ENCODE measurements at places on chromosomes 13 and 19.

DNA sequence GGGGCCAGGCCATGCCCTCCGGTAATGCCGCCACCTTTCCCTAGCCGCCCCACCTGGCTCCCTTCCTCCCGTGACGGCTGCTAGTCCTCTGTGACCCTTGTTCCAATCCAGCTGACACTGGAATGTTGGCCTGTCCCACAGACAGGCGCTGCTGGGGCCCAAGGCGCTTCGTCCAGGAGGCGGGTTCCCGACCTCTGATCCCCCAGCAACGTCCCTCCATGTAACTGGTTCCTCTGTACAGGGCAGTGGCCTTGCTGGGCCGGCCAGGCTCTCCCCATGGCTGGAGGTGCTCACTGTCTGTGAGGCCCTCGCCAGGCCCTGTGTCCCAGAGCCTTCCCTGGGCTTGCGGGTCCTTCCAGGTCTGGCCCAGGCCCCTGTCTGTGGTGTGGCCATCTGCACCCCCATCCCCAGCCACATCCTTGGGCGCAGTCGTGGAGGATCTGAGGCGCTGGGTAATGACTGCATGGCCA lies 6.8 kb upstream of the GRIN3B start:
- DNase-seq: no peak

DNA sequence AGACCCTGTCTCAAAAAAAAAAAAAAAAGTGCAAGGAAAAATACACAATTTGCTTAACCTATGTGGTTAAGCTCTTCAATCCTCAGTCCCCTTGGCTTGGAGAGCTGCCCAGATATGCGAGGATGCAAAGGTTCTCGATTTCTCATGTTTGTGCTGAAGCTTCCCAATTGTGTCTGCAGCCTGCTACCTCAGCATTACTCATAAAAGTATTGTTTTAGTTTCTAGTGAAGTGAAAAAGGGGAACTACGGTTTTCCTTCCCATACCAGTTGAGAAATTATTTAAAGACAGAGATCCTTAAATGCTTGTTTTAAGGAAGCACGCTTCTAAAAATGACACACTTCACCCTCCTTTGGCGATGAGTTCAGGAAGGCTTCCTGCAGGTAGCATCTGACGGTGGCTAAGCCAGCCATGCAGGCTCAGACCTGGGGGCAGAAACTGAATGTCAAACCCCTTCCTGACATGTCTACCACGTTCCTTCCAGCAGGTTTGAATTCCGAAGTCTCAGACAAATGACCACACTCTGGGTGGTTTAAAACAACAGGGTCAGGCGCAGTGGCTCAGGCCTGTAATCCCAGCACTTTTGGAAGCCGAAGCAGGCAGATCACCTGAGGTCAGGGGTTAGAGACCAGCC lies 47.9 kb downstream of the RUBCNL start:
- no peak for DNase-seq

DNA sequence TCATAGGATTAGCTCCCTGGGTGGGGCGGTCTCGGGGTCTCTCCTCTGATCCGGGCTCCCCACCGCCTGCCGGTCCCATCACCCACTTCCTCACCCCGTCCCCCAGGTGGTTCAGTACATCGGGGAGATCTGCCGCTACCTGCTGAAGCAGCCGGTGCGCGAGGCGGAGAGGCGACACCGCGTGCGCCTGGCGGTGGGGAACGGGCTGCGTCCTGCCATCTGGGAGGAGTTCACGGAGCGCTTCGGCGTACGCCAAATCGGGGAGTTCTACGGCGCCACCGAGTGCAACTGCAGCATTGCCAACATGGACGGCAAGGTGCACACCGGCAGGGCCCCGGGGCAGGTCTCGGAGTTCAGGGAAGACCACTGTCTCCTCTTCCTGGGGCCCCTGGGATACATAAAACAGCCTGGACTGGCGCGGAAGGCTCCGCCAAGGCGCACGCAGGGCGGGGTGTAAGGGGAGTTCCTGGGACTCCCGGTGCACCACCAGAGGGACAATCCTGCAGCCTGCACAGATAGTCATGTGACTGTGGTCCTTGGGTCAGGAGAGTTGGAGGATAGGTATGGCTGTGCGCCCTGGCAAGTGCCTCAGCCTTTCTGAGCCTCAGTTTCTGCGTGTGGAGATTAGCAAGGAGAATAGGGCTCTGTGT lies 14.2 kb upstream of the PGLS start:
- no peak for DNase-seq

DNA sequence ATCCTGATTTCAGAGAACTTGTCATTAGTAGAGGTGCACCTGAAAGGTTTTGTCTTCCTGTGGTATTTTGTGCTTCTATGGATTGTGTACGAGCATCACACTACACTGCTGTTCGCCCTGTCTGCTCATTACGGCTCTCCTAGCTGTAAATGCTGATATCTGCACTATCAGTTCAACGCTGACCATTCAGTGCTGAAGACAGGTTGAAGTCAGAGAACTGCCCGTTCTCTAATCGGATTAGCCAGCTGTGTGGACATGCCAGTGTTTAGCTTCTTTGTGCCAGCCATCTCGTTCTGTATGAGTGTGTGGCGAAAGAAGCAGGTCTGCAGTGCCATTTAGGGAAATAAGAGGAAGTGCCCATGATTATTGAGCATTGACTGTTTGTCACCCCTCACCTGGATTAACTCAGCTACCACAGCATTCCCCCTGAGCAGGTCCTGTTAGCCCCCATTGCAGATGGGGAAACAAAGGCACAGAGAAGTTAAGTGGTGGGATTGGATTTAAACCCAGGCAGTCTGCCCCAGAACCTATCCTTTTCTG lies 21.6 kb upstream of the C1QTNF9 start:
- no peak for DNase-seq

- DNase-seq: peak; percentile 97
Measured at GRCh38 chr19:39996811-39997637, at the start of gene ZNF546. Gene ZNF546 (plus strand): TSS chr19:39997060. CDS start chr19:39998327, 1,267 bp downstream.

DNA sequence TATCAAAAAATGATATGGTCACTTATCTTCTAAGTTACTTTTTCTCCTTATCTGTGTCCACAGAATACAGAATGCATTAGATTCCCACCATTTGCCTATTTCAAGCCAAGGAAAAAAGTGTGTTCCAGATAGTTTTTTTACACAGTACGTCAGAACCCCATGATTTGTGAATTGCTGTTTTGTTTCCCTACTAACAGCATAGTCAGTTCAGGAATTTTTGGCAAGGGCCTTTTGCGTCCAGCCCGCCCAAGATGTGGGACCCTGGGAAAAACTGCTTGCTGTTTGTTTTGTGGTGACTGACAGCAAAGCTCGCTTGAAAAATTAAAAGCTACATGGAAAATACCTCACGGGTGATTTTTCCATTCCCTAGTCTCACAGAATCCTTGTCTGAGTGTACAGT lies 20.4 kb upstream of the FAM216B start:
- DNase-seq: no peak

- no peak for DNase-seq
Measured at GRCh38 chr13:106772006-106772601, 204.2 kb upstream of the ARGLU1 start.

GRCh38 chr19:40054632-40055031 lies 1.4 kb downstream of the ZNF780B start:
- DNase-seq: no peak

DNA sequence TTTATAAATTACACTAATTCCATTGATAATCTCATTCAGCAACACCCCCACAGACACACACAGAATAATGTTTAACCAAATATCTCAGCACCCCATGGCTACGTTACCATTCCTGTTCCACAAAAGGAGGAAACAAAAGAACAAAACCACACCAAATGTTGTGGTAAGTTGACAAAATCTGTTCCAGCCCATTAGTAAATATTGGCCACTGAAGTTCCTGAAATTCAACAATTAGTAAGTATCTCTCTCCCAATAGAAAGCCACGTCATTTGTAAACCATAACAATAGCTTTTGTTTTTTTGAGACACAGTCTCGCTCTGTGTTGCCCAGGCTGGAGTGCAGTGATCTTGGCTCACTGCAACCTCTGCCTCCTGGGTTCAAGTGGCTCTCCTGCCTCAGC lies 2.3 kb upstream of the FCAR start:
- DNase-seq: no peak

DNA sequence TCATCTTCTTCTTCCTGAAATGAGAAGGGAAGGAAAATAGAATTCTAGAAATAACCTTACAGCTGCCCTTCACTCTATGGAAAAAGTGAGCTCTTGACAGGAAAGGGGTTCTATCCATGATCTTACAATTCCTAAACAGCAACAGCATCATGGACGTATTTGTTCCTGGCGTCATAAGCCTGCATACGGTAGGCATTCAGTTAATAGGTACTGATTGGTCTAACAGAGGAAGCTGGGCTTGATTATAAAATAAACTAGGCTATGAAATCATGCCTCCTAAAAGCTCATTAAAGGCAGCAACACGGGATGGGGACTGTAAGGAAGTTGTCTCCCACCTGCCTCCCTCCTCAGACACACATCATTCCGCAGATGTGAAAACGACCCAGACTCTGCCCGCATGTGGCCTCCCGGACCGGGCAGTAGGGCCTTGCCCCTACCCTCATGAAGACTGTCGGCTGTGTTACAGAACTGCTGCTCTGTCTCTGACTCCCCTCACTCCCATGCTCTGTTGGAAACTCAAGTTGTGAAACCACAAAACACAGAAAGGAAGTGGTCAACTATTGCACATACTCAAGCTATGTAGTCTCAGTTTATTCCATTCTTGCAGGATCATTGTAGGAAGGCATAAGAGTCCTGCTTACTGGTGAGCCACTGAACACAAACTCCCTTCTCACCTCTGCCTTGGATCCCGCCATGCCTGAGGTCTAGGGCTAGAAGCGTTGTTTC lies 129.8 kb downstream of the DLEU7 start:
- peak; percentile 79 for DNase-seq

GRCh38 chr19:35214766-35215422 lies 13.6 kb downstream of the FAM187B start:
- DNase-seq: no peak

GRCh38 chr19:50896591-50897190 lies 14.5 kb downstream of the KLK4 start:
- DNase-seq: peak; percentile 63

- no peak for DNase-seq
Measured at GRCh38 chr19:2665103-2665502, 37.4 kb downstream of the GNG7 start.

- DNase-seq: peak; percentile 80
Measured at GRCh38 chr13:43057653-43058317, 34.4 kb downstream of the DNAJC15 start.

DNA sequence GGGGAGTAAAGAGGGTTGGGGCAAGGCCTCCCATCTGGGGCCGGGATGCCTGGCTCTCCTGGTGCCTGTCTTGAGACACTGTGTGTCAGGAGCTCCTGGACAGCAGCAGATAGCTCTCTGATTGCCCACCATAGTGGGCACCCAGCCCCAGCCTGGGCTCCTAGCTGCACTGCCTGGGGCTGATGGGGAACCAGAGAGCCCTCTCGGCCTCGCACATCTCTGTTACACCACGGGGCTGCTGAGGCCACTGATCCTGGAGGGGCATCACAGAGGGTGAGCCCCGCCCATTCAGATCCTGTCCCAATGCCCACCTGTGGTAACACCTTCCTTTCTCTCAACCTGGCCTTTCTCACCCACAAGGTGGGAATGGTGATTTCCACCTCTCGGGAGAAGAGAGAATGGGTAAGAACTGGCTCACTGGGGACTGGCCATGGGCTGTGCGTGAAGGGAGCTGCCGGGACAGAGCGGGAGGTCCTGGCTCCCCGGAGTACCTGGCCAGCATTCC lies 135.9 kb downstream of the URI1 start:
- DNase-seq: no peak

GRCh38 chr19:51621178-51621577 lies 9.0 kb downstream of the SIGLEC5 start:
- no peak for DNase-seq

DNA sequence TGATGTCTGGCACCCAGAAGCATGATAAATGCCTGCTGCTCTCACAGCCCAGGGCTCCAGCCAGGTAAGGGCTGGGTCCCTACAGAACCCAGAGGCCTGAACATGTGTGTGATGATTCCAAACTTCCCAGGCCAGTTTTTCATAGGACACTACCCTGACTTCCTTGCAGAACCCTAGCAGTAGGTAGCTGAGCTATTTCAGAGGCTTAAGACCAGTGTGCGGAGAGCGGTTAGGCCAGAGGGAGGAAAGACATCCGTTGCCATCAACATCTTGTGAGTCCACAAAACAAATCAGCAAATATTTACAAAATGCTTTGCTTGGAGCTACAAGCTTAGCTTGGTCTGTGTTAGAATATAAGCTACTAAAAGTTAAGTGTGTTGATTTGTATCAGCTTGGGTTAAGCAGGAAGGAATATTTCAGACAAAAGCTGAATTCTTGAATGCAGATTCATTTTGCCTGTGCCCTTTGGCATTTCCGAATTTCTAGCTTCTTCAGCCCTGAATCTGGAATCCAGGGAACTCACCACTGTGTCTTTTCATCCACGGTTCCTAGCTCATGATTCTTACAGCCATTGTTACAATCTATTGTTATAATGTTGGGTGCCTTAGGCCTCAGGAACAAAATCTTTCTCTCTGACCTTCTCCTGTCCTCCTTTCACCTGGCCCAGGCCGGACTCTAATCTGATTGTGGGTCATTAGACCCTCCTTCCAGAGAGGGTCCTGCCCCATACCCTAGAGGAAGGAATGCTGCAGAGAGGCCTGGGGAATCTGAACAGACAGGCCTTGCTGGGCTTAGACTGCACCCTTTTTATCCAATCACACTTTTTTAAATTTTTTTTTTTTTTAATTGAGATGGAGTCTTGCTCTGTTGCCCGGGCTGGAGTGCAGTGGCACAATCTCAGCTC lies 12.4 kb downstream of the RAB20 start:
- DNase-seq: no peak

GRCh38 chr13:60078226-60078625 lies 85.5 kb downstream of the DIAPH3 start:
- no peak for DNase-seq

- DNase-seq: peak; percentile 38
Measured at GRCh38 chr13:23871616-23872220, 17.5 kb downstream of the MIPEP start.

GRCh38 chr19:33704271-33704670 lies 82.5 kb downstream of the CHST8 start:
- DNase-seq: no peak

GRCh38 chr19:10500247-10500592 lies 2.9 kb downstream of the KEAP1 start:
- DNase-seq: no peak

DNA sequence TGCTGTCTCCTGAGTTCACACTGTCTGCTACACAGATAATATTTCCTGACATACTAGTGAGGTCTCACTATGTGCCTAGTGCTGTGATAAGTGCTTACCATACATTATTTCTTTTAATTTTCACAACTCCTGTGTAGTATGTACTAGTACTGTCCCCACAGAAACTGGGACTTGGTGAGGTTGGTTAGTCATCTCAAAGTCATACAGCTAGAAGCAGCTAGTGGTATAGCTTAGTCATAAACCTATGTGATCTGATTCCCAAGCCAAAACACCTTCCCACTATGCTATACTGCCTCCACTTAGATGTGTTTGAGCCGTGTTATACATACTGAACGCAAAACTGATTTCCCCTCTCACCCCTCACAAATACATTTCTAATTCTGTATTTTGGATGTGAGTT lies 10.5 kb downstream of the MTMR6 start:
- DNase-seq: no peak

Measured in activated CD4-positive, alpha-beta T cell treated with anti-CD3 and anti-CD28 coated beads, Interleukin-2, amount 10 ng/mL, durations not matched to agents 24 days and 14 days (primary cell).